Activated T-cell treated with anti-CD3 and anti-CD28 coated beads, Interleukin-2, amount 50 U/mL, for 72 hours (primary cell): ENCODE measurements at places on chromosomes 1 and 21. TPM values are rescaled to one million over a fixed set of nuclear protein-coding genes. Genes with fewer than 3 reads are reported as not detected.

DNA sequence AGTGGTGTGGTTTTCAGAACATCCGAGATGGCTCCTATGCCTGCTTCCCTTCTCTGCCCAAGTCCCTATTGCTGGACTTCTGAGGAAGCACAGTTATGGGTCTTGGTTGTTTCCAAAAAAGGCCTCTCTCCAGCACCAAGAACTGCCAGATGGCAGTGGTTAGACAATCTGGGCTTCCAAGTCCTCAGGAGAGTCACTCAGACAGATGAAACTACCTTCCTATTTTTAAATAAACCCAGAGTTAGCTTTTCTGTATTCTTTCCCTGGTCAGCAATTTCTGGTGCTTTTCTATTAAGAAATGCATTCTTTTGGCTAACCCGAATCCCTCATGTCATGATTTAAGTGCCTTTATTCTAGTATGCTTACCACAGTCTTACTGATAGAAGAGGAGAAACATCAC lies 245.9 kb downstream of the PRDM2 start:
- no peak for DNase-seq

Gene PRDM2
- 61.9 TPM for total RNA-seq

DNA sequence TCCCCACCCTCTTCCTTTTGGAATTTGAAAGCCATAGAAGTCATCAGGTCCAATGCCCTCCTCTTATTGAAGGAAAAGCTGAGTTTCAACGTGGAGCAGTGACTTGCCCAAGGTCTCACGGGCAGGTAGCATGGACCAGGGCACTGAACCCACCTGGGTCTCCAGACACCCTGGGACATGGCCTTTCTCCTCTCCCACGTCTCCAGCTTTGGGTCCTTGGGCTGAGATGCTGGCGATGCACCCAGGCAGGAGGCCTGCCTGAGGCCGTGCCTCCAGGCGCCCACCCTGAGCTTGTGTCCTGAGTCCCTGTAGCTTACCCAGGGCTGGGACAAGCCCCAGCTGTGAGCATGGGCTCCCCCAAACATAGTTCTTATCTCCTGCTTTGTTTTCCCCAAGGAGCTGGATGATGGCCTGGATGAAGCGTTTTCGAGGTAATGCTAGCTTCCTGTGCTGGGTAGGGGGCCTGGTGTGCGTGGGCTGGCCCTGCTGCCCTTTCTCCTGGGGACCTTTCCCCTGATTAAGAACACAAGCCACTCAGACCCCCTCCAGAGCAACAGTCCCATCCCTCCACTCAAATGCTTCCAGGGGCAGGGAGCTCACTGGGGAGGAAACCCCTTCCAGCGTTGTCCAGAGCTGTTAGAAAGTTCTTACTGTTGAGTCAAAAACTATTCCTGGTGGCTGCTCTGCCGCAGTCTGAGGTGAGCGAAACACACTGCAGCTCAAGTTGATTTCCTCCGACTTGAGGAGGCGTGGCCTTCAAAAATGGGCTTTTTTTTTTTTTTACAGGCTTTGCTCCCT lies 21.6 kb downstream of the LDLRAP1 start:
- peak; percentile 62 for DNase-seq

Gene DYRK3
- total RNA-seq: 8.7 TPM

Gene CFHR3
- total RNA-seq: not detected

- DNase-seq: no peak
Measured at GRCh38 chr1:109918671-109919070, 8.0 kb downstream of the CSF1 start.

Gene PADI2
- 0.14 TPM for total RNA-seq

DNA sequence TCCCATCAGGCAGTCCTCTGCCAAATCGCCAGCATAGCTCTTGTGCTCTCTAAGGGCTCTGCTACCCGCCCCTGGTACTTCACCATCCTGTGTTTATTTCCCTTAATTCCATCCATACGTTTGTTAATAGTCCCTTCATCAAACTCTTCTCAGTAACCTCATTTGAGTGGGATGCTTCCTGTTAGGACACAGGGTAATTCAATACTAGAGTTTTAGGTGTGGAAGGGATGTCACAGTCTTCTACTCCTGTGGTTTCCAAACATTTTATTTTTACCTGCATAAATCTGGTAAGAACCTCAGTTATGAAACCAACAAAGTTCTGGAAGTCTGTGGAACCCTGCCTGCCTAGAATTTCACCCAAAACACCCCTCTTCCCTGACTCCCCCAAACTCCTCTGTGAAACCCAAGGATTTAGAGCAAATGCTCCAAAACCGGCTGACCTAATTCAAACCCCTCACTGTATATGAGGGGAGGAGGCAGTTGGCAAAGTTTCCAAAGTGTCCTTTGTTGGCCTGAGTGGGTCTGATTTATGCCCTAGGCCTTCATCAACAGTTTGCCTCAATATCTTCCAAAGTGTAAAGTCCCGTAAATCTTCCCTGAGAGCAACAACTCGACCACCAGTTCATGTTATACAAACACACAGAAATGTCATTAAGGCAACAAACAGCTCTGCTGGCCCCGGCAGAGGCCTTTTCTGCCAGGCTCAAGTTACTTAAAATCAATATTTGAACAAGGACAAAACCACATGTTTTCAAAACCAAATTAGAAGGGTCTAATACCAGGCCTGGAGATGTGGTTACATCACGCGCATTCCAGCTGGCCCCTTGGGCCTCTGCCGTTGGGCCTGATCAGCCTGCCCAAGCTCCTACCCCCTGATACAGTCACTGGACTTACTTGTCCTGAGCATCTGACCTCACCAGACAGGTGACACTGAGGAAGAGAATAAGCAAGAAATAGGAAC lies 82.4 kb upstream of the FGGY start:
- DNase-seq: no peak

DNA sequence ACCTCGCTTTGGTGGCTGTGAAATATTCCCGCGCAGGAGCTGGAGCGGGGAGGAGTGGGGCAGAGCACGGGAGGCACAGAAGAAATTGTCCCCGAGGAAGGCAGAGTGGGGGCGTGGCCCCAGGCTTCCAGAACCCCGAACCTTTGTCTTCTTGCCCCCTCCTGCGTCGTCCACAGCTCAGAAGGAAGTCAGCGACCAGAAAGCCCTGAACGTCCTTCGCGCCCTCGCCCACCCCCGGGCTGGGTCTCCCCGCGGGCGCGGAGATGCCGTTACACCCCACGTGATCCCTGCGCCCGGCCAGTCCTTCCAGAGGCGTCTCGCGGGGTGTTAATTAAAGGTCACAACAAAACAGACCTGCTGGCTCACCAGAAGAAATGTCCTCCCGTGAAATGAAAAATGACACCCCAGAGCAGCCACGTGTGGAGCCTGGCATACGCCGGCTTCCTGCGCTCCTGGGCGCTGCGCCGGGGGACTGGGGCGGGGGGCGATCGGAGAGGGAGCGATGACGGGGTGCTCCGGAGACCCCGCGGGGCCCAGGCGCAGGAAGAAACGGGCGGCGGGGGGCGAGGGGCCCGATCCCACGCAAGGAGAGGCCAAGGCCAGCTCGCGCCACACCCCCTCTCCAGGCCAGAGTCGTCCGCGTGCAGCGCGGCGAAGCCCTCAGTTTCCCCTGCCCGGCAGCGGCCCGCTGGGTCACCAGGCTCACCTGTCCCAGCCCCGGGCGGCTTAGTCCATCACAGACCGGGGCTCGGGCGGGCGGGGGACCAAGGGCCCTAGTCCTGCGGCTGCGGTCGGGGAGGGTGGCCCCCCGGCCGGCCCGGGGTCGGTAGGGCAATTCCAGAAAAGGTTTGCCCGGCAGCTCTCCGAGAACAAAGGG lies 995 bp upstream of the KIF26B start:
- peak; percentile 26 for DNase-seq

DNA sequence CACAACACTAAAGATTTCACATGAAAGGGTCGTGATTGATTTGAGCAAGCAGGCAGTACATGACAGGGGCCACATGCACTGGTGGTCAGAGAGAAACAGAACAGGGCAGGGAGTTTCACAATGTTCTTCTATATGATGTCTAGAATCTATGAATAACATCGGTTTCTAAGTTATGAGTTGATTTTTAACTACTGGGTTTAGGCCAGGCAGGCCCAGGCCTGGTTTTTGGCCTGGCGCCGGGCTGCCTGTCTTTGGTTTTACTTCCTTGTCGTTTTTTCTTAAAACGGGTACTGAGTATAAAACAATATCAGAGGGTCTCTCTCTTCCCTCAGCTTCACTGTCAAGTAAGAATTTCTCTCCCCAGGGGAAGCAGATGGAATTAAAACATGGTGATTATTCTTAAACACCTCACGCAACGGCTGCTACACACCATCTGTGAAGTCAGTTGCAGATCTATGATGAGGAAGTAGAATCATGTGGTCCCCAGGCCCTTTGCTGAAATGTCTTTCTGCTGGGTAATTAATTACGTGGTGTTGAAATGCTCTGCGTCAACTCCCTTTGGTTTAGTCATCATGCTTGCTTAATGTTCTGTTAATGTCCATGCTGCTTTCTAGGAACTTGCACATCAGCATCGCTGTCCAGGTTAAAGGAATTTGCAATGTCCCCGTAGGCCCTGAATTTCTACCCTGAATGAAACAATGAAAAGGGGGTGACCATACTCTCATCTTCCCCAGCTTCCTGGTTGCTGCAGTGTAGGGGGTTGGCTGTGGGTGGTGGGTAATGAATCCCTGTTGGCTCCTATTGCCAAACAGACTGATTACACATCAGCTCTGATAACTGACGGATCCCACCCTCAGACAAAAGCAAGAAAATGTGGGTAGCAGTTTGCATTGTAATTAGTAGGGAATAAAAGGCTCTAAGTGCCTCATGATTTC lies 70.3 kb downstream of the SERINC2 start:
- DNase-seq: no peak

DNA sequence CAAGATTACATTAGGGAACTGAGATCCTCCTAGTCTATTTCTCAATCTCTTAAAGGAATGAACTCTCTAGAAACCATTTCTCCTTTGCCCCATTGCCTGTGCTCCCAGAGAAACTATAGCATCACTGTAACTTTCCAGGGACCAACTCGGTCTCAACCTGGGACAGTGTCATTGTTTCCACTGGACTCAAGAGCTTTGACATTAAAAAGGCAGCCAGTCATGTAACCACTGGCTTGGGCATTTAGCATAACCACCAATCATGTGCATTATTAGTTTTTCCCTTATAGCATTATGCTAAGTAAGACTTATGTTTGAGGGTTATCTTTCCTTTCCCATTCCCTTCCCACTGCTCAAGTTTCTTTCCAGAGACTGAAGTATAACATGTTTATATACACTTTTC lies 18.2 kb downstream of the TEX38 start:
- no peak for DNase-seq

DNA sequence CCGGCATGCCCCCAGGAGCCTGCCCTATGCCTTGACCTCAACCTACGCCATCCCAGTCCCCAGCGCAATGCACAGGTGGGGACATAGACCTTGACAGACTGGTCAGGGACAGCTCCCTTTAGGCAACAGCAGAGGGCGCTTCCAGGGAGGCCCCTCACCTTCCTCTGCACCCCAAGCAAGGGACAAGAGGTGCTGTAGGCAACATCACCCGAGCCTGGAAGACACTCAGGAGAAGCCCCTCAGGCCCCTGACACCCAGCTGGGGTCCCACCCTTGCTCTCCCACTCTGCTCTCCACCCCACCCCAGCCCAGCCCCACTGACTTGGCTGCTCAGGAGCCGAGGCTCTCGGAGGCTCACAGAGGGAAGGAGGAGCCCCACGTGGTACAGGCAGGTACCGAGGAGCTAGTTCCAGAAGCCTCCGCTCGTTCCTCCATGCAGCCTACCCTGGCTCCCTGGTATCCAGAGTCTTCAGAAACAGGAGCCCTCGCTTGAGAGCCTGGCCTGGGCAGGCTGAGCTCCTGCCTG lies 2.4 kb upstream of the WNT3A start:
- DNase-seq: peak; percentile 25
